Activated CD4-positive, alpha-beta memory T cell treated with anti-CD3 and anti-CD28 coated beads for 36 hours (primary cell): ENCODE measurements at places on chromosomes 6 and 20. TPM values are rescaled to one million over a fixed set of nuclear protein-coding genes. Genes with fewer than 3 reads are reported as not detected.

The NNAT gene
- 0.48 TPM for total RNA-seq

The PDYN gene
- total RNA-seq, result not detected

The FITM2 gene
- total RNA-seq, result 1.9 TPM

The SMIM26 gene
- 56.0 TPM for total RNA-seq

The SLC22A16 gene
- not detected for total RNA-seq

The FOXS1 gene
- total RNA-seq, result not detected

The HLA-DQB1 gene
- total RNA-seq, result 9.7 TPM

The NEURL2 gene
- total RNA-seq, result 2.3 TPM

The TNF gene
- total RNA-seq, result 167 TPM

The LRRC1 gene
- total RNA-seq, result 3.2 TPM

The SPINT3 gene
- total RNA-seq, result not detected

The HLA-DRB1 gene
- 8.7 TPM for total RNA-seq

The HCK gene
- total RNA-seq, result not detected

The COL19A1 gene
- 0.19 TPM for total RNA-seq

The SHLD1 gene
- 9.0 TPM for total RNA-seq

The C6orf120 gene
- total RNA-seq, result 15.4 TPM

The CALHM4 gene
- total RNA-seq, result not detected

The CAP2 gene
- not detected for total RNA-seq

The RAET1G gene
- total RNA-seq, result not detected

The CFAP61 gene
- total RNA-seq, result not detected

The PCNA gene
- total RNA-seq, result 554 TPM

The BTNL2 gene
- not detected for total RNA-seq

The ZC2HC1B gene
- 0.24 TPM for total RNA-seq

The COL21A1 gene
- total RNA-seq, result not detected

The SLC12A5 gene
- total RNA-seq, result not detected

The CNBD2 gene
- 4.0 TPM for total RNA-seq

The HAO1 gene
- total RNA-seq, result not detected

The MAFB gene
- not detected for total RNA-seq

The UNC5CL gene
- 2.4 TPM for total RNA-seq

The SLPI gene
- not detected for total RNA-seq

The PM20D2 gene
- 8.4 TPM for total RNA-seq

The TPBG gene
- total RNA-seq, result 0.55 TPM

The TMEM74B gene
- 1.3 TPM for total RNA-seq

The CCM2L gene
- not detected for total RNA-seq

The COX4I2 gene
- not detected for total RNA-seq

The RHAG gene
- total RNA-seq, result not detected

The RPP21 gene
- 34.6 TPM for total RNA-seq

The SMLR1 gene
- not detected for total RNA-seq

The CCN6 gene
- 0.70 TPM for total RNA-seq

The BPI gene
- total RNA-seq, result not detected

The SIRPG gene
- total RNA-seq, result 28.5 TPM

The PHACTR1 gene
- not detected for total RNA-seq

The CFB gene
- total RNA-seq, result 0.76 TPM

The NKX2-2 gene
- not detected for total RNA-seq

The GCNT2 gene
- total RNA-seq, result 1.4 TPM

The CCN2 gene
- total RNA-seq, result not detected

The AARS2 gene
- 16.3 TPM for total RNA-seq

The MLIP gene
- total RNA-seq, result not detected

The IDH3B gene
- 95.6 TPM for total RNA-seq
